ENCODE measurements at places on chromosomes 16 and 17.

DNA sequence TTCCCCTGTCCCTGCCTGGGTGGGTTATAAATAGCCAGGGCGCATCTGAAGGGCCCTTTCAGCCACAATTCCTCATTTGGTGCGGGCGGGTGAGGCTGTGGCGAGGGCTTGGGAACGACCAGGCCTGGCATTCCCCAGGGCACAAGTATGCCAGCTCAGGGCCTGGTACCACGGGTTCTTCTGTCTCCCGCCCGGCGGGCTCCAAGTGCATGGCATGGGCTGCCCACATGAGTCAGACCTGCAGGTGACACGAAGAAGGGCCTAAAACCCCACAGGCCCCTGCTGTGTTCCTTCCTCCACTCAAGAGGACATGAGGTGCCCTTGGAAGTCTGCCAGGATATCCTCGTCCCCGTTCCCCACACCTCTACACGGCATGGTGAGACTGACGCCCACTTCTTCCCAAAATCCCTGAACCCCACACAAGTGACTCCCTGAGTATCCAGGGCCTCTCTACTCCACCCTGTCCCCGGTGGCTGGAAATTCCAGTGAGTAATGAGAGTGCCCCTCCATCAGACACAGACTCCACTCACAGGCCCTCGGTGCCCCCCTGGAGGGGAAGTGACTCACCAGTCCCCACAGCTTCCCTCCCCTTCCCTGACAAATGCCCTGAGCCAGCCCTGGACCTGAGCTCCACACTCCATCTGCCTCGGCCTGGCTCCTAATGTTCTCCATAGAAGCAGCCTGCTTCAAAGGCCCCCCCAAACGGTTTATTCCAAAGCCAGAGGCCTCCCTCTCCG lies 68.8 kb downstream of the ABR start:
- DNase-seq = no peak

DNA sequence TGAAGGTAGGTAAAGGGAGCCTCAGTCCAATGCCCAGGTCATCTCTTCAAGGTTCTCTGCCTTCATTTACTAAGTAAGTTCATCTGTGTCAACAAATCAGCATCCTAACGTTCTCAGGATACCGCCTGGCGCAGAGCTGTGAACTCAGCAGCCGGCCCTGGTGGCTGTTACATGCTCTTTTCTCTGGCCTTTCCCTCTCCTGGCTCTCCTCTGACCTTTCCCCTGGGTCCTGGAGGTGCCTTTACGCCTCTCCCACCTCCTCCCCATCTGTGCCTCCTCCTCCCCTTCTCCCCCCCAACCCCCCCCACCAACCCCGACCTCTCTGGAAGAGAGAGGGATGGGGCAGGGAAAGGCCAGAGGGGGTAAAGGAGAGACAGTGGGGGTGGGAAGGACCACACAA lies 19.5 kb downstream of the COTL1 start:
- no peak for DNase-seq

DNA sequence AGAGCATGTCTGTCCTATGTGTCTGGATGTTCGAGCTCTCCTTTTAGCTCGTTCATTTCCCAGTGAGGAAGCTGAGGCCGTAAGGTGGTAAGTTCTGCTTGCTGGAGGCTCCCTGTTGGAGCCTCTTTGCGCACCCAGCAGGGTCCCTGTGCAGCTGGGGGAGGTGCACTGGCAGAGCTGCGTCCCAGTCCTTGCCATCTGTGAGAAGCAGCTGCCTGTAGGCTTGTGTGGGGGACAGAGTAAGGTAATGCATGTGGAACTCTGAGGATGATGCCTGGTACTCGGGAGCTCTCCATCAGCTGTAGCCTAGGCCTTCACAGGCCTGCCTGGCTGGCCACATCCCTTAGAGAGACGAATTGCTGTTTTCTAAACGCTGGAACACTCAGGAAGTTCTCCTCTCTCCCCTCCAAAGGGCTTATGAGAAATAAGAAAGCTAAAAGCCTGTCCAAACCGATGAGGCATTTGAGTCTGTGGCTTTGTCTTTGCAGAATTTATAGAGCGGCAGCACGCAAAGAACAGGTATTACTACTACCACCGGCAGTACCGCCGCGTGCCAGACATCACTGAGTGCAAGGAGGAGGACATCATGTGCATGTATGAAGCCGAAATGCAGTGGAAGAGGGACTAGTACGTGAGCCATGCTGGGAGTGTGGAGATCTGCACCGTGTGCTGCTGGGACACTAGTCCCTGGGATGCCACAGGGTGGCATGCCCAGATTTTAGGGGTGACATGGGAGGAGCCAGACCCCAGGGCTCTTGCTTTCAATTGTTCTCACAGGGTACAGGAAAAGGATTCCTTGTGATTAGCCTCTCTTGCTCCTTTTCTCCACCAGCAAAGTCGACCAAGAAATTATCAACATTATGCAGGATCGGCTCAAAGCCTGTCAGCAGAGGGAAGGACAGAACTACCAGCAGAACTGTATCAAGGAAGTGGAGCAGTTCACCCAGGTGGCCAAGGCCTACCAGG lies 1.6 kb downstream of the NDUFB10 start:
- DNase-seq = no peak

GRCh38 chr16:49168126-49168525 lies 113.5 kb downstream of the CBLN1 start:
- DNase-seq = no peak

DNA sequence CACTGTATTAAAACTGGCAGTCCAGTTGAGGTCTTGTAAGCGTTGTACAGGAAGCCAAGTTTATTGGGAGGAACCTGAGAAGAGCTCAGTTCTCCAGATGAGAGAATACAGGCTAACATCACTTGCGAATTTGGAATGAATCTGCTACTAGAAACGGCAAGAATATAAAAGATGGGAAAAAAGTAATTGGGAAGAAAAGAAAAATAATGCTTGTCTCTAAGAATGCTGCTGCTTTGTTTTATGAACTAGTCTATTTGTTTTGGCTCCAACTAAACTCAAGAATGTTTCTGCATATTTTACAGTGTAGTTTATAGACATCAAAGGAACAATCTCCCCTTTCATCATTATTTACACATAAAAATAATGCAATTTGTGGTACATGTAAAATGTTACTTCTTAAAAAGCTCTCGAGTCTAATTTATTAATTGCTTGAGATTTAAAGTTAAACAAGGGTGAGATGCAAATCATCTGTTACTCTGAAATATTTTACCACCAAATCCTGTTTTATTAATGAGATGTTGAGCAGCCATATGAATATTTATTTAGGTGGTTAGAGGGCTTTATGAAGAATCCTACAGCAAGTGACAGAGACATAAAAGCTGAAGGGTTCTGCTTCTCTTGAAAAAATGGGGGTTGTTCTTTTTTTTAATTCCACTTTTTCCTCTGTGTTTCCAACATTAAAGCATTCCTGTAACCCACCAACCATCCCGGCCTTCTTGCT lies 162.1 kb upstream of the AXIN2 start:
- no peak for DNase-seq

DNA sequence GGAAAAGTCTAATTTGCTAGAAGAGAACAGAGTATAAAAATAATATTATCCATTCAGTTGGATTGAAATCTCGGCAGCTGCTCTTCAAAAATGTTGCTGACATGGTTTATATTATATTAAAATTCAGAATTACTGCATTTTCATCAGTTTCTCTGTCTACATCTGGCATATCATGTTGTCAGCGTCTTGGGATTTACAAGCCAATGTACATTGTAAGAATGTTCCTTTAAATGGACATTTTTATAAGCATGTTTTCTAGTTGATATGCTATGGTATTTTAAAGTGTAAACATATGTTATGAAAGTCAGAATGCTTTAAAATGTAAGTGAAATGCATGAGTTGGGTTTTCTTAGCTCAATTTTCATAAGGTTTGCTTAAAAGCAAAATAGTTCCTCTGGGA lies 528.1 kb upstream of the CDH8 start:
- DNase-seq = no peak

GRCh38 chr17:64123114-64123513 lies 6.8 kb downstream of the ERN1 start:
- DNase-seq = no peak

- DNase-seq = no peak
These were observed 59.6 kb downstream of the TNFRSF13B start for GRCh38 chr17:16912021-16912962.

DNA sequence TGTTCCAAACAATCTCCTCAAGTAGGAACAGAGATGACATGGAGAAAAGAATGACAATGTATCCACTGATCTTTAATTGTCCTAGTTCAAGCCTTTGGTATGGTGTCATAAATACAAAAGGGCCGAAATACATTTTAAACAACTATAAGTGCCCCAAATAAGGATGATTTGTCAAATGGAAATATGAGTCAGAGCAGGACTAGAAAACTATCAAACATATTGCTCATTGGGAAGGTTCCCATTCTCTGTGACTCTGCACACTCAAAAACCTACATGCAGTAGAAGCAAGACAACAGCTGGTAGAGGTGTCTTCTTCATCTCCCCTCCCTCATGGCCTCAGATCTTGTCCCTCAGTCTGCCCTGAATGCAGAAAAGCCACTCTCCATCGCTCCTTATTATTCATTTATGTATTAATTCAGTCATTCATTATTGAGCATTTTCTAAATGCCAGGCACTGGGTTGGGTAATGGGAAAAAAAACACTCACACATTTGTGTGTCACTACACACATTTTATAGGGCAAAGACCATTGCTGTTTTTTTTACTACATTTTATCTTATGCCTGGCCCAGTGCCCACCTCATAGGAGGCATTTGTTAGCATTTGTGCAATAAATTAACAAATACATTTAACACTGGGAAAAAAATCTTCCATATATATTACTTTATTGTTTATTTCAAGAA lies 10.1 kb downstream of the CA10 start:
- DNase-seq = no peak

GRCh38 chr17:12522336-12522735 lies 143.4 kb upstream of the MYOCD start:
- no peak for DNase-seq

DNA sequence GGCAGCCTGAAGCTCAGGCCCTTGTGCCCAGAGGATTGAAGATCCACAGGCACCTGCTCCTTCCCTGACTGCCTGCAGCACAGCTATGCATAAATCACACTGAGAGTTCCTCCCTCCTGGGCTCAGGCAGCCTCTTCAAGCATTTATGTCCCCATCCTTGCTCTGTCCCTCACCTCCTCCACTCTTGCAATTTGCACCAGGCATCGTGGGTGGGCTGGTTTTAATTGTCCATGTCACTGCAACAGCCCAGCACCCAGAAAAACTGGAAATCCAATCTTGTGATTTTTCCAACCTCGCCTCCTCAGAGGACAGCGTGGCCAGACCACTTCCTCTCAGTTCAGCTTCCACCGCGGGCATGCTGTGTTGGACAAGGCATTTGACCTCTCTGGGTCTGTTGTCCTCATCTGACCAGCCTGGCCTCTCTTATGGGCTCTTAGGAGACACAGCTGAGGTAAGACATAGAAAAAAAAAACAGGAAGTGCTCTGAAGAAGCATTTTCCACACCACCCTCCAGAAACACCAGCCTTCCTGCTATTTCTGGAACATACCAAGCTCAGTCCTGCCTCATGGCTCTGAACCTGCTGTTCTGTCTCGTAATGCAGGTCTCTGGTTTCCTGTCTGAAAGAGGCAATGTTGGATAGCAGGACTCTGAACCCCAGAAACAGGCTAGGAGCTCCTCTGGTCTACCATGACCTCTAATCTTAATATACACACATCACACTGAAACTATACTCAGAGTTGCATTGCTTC lies 8.3 kb downstream of the TMEM114 start:
- DNase-seq = peak; percentile 18

GRCh38 chr16:14485121-14485551 lies 144.9 kb downstream of the PARN start:
- no peak for DNase-seq

DNA sequence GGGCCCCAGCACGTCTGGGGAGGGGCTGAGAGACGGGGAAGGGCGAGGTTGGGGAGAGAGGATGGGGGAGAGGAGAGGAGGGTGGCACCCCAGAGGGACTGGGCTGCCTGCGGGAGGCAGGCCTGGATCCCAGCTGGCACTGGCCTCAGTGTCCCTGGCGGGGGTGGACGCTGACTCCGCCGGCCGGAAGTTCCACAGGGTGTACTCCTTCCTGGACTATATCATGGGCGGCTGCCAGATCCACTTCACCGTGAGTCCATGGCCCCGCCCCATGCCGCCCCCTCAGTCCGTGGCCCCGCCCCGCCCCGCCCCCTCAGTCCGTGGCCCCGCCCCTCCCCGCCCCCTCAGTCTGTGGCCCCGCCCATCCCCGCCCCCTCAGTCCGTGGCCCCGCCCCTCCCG lies 11.3 kb downstream of the CPNE7 start:
- DNase-seq = no peak

DNA sequence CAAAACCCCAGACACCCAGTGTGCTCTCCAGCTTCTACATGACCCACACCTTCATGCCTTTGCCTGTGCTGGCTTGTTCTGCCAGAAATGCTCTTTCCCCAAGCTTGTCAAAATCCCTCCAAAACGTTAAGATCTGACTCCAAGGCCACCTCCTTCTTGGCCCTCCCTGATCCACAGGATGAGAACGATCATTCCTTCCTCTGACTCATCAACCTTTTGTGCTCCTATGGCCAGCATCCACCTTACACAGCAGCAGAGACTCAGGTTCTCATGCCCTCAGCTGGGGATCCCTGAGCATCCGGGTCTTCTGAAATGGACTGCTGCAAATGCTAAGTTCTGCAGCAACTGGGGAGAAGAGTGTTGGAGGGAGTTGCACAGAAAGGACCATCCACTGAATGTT lies 2.9 kb downstream of the ZBTB4 start:
- no peak for DNase-seq

GRCh38 chr17:1119924-1120323 lies 59.9 kb downstream of the ABR start:
- DNase-seq = no peak

- no peak for DNase-seq
These were observed 646 bp downstream of the RABEP1 start for GRCh38 chr17:5282642-5283217.

GRCh38 chr17:77480509-77481215 lies 339.9 kb downstream of the SEC14L1 start:
- no peak for DNase-seq

Measured in tibial nerve (tissue), 4 donors.